A673 (cell line): ENCODE measurements at places on chromosomes 16 and 17. TPM values are rescaled to one million over a fixed set of nuclear protein-coding genes. Genes with fewer than 3 reads are reported as not detected.

KRTAP4-6 gene
- not detected in 2 replicates for total RNA-seq

MT1G gene
- 10.8 and 48.8 TPM in 2 replicates for total RNA-seq

ADAM11 gene
- total RNA-seq = 0.17 and 0.59 TPM in 2 replicates

SYT17 gene
- 0.24 and 0.61 TPM in 2 replicates for total RNA-seq

ACAP1 gene
- total RNA-seq = 1.1 TPM in 2 replicates

ATP6V0C gene
- 231 and 252 TPM in 2 replicates for total RNA-seq

KRT36 gene
- not detected in 2 replicates for total RNA-seq

DNA sequence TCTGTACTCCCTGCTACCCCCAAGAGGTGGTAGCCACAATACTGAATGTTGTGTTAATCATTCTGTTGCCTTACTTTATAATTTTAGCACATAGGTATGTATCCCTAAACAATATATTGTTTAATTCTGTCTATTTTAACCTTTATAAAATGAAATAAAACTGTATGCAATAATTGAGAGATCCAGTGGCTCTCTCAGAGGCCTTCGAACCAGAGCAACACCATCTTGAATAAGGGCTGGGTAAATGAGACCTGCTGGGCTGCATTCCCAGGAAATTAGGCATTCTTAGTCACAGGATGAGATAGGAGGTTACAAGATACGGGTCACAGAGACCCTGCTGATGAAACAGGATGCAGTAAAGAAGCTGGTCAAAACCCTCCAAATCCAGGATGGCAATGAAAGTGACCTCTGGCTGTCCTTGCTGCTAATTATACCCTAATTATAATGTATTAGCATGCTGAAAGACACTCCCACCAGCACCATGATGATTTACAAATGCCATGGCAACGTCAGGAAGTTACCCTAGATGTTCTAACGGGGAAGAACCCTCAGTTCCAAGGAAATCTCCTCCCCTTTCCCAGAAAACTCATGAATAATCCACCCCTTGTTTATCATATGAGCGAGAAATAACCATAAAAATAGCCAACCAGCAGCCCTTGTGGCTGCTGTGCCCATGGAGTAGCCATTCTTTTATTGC, 2.0 kb upstream of the CANT1 start:
- no peak for DNase-seq

GRCh38 chr17:18968945-18969887, 17.3 kb downstream of the SLC5A10 start:
- no peak for DNase-seq

- no peak for DNase-seq
Measured at GRCh38 chr17:11446316-11446715, 152.0 kb upstream of the DNAH9 start.

GRCh38 chr16:29729116-29729521, 16.7 kb downstream of the C16orf54 start:
- DNase-seq = peak; percentile 75

- DNase-seq = peak; percentile 37
Measured at GRCh38 chr17:49108318-49108717, 24.3 kb upstream of the B4GALNT2 start.

DNA sequence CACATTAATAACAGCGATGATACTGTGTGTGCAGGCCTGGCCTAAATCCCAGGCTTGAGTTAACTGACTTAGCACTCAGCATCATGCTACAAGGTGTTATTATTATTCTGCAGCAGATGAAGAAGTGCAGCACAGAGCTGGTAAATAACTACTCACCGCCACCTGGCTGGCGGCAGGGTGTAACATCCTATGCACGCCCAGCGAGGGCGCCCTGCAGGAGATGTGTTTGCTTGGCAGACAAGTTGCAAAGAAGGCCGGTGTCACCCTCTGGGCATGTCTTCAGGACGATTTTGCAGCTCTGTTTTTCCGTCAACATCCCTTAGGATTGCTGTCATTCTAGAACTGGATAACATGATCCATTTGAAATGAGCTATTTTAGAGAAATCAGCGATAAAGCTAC, 30.1 kb downstream of the DNAH9 start:
- DNase-seq = no peak

DNA sequence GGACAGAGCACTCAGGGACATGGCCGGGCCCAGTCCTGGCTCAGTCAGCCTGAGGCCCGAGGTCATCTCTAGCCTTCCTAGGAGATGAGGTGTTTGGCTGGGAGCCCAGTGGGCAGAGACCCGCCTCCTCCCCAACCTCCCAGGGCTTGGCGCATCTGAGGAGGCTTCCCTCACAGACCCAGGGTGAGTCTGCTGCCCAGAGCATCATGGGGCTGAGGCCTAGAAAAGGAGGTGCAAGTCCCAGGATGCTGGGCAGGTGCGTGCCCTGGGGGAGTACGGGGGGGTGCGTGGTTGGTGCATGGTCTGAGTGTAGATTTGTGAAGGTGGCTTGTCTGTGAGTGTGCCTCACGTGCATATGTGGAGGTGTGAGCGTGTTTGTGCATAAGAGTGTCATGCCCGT, 4.7 kb downstream of the PDE6G start:
- no peak for DNase-seq

DNA sequence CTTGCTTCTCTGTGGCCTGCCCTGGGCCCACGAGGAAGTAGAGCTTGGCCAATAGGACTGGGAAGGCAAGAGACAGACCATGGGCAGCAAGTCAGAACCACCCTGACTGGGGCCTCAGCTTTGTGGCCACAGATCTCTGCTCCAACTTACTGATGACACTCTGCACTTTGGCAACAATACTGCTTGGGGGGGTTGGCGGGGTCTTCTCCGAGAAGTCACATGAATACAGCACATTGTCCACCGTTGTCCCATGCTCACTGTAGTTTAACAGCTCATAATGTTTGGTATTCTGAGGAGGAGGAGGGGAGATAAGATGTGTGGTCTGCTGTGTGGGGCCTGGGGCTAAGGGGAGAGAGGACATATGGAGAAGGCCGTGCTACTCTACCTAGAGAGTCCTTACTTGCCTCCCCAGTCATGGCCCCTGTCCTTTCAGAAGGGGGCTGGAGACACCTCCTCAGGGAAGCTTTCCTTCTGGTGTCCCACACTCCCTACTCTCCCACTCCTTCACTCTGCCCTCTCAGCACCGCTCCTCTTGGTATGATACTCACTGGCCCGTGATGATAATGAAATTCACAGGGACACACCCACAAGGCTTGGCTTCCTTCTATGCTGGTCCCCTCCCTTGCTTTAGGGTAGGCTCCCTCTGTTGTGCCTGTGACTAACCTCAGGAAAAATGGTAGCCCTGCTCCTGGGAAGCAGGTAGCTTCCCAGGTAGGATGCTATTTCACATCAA, 4.0 kb upstream of the DHRS13 start:
- DNase-seq = no peak

DNA sequence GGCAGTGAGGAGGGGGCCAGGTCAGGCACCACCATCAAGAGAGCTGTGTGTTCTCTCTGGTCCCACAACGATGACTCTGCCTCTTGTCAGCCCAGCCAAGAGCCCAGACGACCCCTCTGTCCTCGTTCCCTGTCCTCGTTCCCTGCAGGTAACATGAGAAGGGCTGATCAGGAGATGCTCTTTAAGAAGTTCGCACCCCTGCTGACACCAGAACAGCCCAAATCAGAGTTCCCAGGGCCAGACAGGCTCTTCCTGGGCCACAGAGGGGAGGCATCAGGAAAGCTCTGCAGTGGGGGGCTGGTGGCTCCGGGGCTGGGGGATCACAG, 13.5 kb upstream of the DNAI2 start:
- DNase-seq = no peak
